Stimulated activated CD4-positive, alpha-beta T cell treated with anti-CD3 and anti-CD28 coated beads, Interleukin-1b, Interleukin-23, amount 100 ng/mL, for 24 hours (primary cell): ENCODE measurements at places on chromosomes 11 and 22.

DNA sequence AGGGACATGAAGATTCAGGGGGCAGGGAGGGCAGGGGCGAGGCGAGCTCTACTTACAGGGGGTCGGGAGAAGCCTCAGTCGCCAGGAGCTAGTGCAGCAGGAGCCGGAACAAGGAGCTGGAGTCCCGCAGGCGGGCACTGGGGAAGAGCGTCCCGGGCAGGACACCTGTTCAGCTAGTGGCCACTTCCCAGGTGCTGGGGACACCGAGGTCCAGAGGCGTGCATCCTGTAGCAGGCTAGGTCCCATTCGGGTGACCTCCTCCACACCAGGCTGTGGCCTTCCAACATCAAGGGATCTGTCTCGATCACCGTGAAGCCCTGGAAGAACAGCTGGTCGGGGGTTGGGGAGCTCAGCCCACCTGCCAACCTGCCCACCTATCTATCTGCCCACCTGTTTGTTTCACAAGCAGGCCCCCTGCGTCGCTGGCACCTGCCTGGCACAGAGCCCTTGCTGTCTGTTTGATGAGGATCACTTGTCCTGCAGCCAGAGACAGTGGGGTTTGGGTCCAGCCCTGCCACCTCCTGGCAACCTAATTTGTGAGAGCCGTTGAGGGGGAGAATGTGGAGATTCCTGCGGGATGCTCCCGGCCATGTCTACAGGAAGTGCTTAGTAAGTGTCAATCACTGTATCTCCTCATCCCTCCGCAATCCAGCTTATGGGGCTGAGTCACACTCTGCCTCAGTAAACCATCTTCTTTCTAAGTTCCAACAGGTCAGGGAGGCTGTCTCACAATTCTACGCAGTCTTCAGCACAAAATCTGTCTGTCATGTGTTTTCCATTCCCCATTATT is 940.9 kb downstream of the BRD1 start:
- no peak for DNase-seq

GRCh38 chr11:42363701-42364100 is 904.2 kb upstream of the LRRC4C start:
- DNase-seq = no peak

DNA sequence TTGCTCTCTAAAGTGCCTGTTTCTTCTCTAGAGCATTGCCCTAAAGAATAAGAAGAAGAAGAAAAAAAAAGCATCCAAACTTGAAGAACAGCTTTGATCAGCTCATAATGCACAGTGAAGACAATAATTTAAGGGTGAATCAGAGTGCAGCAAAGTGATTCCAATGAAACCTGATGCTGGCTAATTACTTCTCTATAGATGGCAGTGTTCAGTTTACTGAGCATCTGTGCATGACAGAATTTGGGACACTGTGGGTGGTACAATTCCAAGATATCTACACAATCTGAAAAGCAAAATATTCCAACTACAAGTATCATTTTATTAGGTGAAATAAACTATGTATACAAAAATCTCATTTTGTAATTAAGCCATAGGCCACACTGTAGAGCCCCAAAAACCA is 450.5 kb upstream of the CCDC90B start:
- DNase-seq = no peak

GRCh38 chr22:24265734-24266133 is 4.9 kb upstream of the SPECC1L start:
- no peak for DNase-seq

GRCh38 chr22:20436768-20437612 is 635 bp downstream of the SCARF2 start:
- no peak for DNase-seq

GRCh38 chr22:21841422-21841821 is 26.0 kb downstream of the MAPK1 start:
- DNase-seq = no peak

- DNase-seq = peak; percentile 67
These were observed 648 bp downstream of the FOSL1 start for GRCh38 chr11:65899356-65900124.

GRCh38 chr22:49554741-49555140 is 272.9 kb downstream of the BRD1 start:
- DNase-seq = no peak

- no peak for DNase-seq
These were observed 46.5 kb downstream of the GNB1L start for GRCh38 chr22:19807914-19808872.

- no peak for DNase-seq
These were observed 23.6 kb downstream of the PDGFB start for GRCh38 chr22:39220890-39221850.

DNA sequence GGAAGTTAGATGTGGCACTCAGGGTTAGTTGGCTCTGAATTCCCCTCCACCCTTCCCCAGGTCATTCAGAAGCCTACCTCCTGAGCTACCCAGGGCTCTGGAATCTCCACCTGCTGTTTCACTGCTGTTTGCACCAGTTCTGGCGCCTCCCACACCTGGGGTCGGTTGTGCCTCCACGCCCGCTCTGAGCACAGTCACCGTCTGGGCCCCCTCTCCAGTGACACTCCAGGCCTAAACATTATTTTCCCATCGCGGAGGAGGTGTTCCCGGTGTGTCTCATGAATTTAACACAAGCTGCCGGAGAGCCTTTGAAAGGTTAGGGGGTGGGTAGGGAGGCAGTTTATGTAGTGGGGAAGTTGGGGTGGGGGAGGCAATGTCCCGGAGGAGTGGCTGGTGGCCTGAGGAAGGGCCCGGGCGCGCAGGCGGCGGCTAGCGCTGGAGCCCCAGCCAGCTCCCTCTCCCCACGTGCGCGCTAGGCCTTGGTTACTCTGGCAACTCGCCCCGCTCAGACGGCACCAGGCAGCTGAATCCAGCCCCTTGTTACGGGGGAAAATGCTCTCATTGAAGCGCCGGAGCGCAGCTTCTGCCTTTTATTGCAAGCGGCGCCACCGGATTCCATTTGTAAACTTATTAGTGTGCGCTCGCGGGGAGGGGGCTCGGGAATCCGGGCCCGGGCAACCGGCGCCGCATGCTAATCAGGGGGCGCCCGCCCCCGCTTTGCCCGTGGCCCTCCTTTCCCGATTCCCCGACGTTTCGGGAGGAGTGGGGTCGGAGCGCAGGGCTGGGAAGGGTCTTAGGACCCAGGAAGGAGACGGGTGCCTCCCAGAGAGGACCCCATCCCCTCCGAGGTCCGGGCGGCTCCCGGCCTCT is 52.4 kb downstream of the GRIK4 start:
- DNase-seq = no peak

GRCh38 chr11:103936059-103936458 is 100.4 kb upstream of the DDI1 start:
- no peak for DNase-seq

GRCh38 chr11:95149651-95150364 is 60.2 kb downstream of the ENDOD1 start:
- DNase-seq = no peak

DNA sequence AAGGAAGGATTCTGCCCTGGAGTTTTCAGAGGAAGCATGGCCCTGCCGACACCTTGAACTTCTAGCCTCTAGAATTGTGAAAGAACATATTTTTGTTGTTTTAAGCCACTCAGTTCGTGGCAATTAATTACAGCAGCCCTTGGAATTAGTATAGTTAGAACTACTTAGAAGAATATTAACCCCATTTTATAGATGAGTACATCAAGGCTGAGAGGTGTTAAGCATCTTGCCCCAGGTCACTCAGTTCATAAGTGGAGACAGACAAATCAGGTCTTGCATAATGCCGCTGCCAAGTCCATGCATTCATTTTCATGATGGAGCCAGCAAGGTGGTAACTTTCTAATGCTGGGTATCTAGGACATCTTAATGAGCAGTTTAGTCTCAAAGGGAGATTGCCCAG is 26.6 kb downstream of the LDLRAD3 start:
- no peak for DNase-seq

DNA sequence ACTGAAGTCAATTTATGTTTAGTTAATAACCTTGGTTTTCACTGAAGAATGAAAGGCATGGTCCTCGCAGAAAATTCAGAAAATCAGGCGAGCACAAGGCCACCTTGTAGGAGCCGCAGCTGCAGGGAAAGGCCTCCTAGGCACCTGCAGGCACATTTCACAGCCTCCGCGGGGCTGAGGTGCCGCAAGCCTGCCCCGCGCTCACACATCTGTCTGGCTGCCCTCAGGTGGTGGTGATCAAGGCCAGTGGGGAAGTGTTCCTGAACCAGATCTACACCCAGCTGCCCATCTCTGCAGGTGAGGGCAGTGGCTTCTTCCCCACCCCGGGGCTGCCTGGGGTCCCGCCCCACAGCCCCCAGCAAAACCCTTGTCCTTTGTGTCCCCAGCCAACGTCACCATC is 10.5 kb downstream of the MUC5AC start:
- no peak for DNase-seq

GRCh38 chr11:488992-489391 is 18.1 kb downstream of the RNH1 start:
- DNase-seq = no peak
